ENCODE measurements at places on chromosomes 4 and X.

- DNase-seq: no peak
Observed at GRCh38 chr4:75907966-75908365, 5.7 kb upstream of the PPEF2 start.

DNA sequence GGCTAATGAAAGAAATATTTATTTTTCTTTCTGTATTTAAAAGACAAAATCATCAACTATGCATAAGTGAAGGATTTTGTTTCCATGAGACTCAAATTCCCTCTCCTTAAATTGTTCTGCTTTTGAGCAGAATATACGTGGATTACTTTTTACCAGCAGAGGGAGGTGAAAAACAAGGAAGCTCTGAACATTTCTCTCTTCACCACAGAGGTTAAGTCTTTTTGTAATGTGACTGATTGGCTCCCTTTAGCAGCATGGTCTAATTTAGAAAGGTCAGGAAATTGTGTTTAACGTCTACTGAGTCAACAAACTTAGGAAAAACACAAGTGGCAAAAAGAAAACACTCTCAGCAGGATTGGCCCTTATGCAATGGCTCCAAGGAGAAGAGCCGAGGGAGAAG, 55.1 kb upstream of the F9 start:
- DNase-seq: no peak

GRCh38 chr4:185242749-185243533, 33.5 kb downstream of the SNX25 start:
- no peak for DNase-seq

DNA sequence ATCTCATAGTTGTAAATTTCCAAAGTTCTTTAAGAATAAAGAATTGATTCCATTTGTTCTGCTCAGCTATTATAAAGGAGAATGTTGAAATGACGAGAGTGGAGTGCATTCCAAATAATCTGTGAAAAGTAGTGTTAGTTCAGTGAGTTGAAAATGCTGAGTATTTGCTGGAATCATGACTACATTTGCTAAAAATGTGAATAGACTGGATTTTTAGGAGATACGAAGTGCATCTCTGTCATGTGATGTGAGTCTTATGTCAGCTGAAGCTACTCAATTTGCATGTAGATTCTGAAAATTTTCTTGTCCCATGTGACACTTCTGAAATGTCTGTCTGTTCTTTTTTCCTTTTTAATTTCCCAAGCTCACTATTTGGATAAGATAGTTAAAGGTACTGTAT, 206.0 kb downstream of the DCTD start:
- DNase-seq: no peak

- DNase-seq: no peak
Observed at GRCh38 chr4:17093481-17093880, 195.0 kb upstream of the LDB2 start.

DNA sequence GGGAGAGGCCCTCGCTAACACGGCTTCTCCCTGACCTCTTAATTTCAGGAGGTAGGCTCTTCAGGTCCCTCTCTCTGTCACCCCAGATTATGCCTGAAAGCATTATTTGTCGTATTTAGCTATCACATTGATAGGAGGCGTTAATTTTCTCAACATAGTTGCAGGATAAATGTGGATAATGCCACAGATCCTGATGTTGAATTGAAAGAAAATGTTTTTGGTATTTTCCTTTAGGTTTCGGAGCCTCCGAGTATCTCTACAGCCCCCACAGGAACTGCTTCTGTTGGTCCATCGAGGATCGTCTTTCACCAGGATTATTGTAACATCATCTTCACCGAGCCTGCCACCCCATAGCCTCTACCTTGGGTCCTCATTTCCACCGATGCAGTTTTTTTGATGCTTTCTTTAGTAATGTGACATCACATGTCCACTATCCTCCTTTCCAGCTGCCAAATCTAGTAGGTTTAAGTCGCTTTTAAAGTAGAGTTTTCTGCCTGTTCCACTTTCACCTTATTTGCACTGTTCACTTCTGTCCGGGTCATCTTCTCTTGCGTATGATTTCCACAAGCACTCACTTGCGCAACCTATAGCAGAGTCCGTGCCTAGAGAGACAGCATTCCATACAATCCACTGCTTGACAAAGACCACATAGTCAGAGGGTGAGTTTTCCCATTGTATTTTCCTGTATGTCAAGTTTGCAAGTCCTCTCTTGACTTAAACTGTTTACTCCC, 665 bp downstream of the TIGD2 start:
- no peak for DNase-seq

DNA sequence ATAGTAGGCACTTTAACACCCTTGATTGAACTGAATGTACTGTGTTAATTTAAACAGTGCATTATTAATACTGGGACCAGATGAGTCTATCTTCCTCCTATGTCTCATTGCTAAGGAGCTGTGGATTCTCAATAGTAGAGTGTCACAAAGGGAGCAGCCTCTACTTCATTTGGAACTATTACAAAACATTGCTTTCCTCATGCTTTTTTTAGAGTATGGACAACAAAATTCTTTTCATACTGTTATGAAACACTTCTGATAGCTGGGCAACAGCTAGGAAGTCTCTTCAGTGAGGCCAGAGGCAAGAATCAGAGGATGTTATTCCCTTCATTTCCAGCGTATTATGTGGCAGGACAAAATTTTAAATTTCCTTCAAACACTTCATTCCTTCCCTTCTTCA, 160.8 kb downstream of the FBXO8 start:
- no peak for DNase-seq

DNA sequence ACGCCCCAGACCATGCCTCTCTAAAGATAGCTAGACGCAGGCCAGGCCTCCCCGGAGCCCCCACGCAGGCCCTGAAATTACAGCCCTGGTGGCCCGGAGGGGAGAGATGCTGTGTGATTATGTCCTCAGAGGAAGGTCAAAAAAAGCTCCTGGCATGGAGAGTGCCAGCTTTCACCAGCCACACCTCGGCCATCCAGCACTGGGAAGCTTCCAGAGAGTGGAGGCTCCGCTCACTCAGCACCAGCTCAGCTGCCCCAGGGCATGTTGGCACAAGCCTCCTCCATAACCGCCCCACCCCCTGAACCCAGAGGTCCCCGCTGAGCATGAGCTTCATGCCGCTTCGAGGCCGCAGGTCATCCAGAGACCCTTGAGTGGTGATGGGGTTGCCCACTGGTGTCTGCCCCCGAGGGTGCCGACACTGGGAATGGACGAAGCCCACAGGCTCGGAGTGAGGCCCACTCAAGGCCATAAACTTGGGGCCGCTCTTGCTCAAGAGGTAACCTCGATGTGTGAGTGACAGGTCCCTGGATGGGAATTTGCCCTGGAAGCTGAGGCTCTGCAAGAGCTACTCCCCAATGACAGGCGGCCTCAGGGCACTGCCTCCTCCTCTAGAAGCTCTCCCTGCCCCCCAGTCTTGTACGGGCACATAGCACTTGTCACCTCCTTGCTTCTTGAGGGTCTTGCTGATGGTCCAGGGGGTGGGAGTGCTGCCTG, 4.4 kb upstream of the BGN start:
- no peak for DNase-seq

GRCh38 chr4:165758086-165758485, 115.0 kb upstream of the TLL1 start:
- DNase-seq: no peak

GRCh38 chr4:56255820-56256219, 131.5 kb downstream of the AASDH start:
- DNase-seq: no peak

DNA sequence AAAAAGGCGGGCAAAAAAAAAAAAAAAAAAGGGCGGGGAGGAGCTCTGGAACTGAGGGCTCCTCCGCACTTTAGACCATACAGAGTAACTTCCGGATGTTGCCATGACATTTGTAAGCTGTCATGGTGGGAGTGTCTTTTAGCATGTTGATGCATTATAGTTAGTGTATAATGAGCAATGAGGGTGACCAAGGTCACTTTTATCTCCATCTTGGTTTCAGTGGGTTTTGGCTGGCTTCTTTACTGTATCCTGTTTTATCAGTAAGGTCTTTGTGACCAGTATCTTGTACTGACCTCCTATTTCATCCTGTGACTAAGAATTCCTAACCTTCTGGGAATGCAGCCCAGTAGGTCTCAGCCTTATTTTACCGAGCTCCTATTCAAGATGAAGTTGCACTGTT, 193.4 kb downstream of the UGT8 start:
- DNase-seq: no peak

- DNase-seq: no peak
Observed at GRCh38 chr4:56410247-56411062, 23.2 kb upstream of the AASDH start.

GRCh38 chr4:100590325-100590724, 72.5 kb upstream of the EMCN start:
- no peak for DNase-seq

DNA sequence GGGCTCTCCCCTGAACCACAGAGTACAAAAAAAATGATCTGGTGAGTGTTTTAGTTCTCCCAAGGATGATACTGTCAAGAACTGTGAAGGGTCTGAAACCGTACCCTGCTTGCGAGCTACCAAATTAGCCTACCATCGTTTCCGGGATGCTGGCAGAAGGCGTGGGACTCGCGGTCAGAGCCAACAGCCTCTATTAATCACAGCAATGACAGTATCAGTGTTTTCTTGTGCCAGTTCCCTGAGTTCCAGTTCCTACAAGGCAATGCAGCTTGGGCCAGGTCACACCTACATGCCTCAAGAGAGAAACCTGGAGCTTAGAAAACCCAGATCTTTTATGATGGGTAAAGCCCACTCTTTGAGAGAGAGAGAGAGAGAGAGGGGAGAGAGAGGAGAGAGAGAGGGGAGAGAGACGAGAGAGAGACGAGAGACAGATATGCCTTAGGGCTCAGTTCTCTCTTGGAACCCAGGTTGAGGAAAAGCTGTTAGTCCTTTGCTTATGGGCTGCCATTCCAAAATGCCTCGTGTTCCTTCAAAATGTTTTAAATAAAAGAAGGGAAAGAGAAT, 327.8 kb downstream of the ARHGAP10 start:
- DNase-seq: no peak

DNA sequence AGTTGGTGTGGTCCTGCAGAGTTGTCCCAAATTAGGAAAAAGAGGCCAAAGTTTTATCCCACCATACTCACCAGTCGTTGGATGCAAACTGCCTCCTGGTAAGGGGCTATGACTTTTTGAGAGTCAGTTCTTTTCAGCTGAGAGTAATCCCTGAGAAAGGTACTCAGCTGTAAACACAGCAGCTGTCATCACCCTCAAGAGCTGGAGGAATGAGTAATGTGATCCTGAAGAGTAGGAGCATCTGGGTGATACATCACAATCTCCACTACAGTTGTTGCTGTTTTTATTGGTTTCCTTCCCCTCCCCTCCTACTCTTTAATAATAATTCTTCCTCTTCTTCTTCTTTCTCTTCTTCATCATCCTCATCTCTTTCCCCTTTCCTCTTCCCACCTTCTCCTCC, 5.7 kb downstream of the MAGEE1 start:
- no peak for DNase-seq

- no peak for DNase-seq
Observed at GRCh38 chrX:145923376-145923775, 105.7 kb downstream of the SLITRK2 start.

DNA sequence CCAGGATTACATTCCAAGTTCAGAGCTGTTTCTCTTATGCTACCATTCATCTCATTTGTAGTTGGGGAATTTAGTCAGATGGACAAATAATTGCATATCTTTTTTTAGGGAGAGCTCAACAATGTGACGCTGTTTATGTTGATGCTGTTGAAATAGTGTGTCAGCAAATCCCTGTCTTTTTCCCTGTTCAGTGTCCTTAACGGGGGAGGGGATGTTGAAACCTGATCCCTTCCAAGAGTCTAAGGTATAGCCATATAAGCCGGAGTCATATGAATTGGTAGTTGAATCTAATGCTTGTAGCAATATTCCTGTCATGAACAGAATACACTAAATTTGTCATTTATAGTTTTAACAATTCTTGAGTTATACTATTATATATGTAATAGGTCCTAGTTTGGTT, 293.5 kb upstream of the FAT1 start:
- no peak for DNase-seq

GRCh38 chr4:88995874-88996273, 61.1 kb downstream of the FAM13A start:
- DNase-seq: no peak

All from naive B cell (primary cell).